ENCODE measurements at places on chromosomes 13 and 19.

GRCh38 chr13:39665763-39666162, 10.3 kb downstream of the COG6 start:
- DNase-seq, result no peak

DNA sequence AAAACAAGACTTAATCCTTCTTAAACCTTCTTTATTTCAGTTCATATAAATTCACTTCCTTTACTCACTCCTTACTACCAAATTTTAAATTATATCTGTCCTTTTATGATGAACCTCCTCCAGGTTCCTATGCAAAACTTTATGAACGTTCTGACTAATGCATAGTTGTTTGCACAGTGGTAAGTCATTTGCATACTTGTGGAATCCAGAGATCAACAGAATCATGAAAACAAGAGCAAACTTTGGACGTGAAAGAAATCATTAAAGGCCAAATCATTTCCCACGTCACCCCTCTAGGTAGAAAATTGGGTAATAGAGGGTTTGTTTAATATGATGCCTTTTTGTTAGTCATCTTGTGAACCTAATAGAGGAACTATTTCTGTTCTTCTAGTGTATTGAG, 32.3 kb upstream of the MYCBP2 start:
- DNase-seq, result no peak

- DNase-seq, result peak; percentile 86
Measured at GRCh38 chr13:101307181-101307701, 109.1 kb downstream of the NALCN start.

GRCh38 chr19:53102756-53103233, 427 bp downstream of the ZNF160 start:
- DNase-seq, result peak; percentile 56

DNA sequence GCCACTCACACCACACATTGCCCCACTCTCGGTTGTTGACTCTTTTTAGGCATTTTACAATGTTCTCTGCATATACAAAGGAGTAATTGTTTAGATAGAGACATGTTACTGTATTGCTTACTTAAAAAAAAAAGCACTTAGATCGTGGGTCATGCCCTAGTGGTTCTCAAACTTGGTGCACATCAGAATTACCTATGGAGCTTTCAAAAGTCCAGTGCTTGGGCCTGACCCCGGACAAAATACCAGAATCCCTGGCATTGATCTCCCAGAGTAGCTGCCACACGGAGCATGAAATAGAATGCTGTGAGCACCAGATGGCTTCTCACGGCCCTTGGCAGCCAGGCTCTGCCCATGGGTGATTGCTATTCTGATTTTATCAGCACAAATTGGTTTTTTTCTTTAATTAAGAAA, 20.0 kb downstream of the ACP7 start:
- no peak for DNase-seq

- DNase-seq, result no peak
Measured at GRCh38 chr13:48184260-48184659, 48.7 kb upstream of the ITM2B start.

- DNase-seq, result no peak
Measured at GRCh38 chr19:14310055-14310454, 71.2 kb upstream of the ADGRE5 start.

- peak; percentile 68 for DNase-seq
Measured at GRCh38 chr13:33349986-33350826, 64.7 kb upstream of the STARD13 start.

GRCh38 chr13:102659168-102659713, 35.6 kb downstream of the METTL21C start:
- DNase-seq, result no peak

GRCh38 chr13:48843630-48844380, 131.9 kb upstream of the FNDC3A start:
- DNase-seq, result no peak

GRCh38 chr13:102870677-102871415, 25.0 kb downstream of the ERCC5 start:
- peak; percentile 74 for DNase-seq

Data from myocyte (in vitro differentiated cells).